OCI-M1 (cell line): ENCODE measurements at places on chromosomes 1 and 21.

- no peak for DNase-seq
These were observed 1.4 kb downstream of the NCF2 start for GRCh38 chr1:183588827-183589226.

GRCh38 chr1:209772126-209772525 is 12.2 kb downstream of the C1orf74 start:
- DNase-seq: no peak

- DNase-seq: no peak
These were observed 102.0 kb upstream of the RUNX3 start for GRCh38 chr1:25031966-25032667.

GRCh38 chr1:175399795-175400194 is 207.2 kb upstream of the KIAA0040 start:
- DNase-seq: no peak

- no peak for DNase-seq
These were observed 30.1 kb downstream of the CDCA8 start for GRCh38 chr1:37722181-37723071.

- DNase-seq: peak; percentile 15
These were observed 72.4 kb downstream of the FH start for GRCh38 chr1:241447031-241447644.

DNA sequence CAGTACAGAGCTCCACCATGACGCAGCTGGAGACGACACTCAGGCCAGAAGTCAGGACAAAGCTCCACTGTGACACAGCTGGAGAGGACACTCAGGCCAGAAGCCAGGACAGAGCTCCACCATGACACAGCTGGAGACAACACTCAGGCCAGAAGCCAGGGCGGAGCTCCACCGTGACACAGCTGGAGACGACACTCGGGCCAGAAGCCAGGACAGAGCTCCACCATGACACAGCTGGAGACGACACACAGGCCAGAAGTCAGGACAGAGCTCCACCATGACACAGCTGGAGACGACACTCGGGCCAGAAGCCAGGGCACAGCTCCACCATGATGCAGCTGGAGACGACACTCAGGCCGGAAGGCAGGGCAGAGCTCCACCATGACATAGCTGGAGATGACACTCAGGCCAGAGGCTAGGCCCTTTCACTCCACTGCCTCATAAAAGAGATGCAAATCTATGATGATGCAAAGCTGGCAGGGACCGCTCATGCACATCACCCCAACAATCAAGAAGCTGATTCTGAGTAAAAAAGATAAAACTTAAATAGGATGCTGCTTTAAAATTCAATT is 13.6 kb upstream of the OR2B11 start:
- no peak for DNase-seq

- no peak for DNase-seq
These were observed 47.3 kb downstream of the GPR161 start for GRCh38 chr1:168089326-168089978.

DNA sequence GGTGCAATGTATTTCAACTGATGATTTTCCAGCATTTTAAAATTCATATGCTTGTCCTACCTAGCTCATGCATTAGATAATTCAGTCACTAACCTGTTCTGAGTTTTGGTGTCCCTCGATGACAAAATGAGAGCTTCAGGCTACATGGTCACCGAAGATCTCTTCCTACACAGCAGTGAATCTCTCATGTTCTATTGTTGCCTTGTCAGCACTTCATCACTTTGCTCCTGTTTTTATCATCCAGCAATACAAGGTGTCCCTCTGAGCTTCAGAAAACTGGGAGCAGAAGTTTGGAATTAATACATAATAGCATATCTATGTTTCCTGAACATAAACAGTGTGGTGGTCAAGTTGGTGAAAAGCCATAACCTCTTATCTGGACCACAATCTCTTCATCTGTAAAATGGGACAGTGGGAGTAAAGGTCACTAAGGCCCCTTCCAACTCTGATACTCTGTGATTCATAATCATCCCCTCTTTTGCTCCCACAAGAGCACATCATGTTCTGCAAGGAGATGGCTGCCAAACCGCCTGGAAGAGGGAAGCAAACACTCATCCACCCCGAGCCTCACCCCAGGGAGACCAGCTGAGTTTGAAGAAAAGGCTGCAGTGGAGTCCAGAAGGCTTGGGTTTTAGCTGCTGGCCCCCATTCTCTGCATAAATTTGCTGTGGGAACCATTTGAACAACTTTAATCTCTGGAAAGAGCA is 137.9 kb upstream of the F3 start:
- DNase-seq: no peak

DNA sequence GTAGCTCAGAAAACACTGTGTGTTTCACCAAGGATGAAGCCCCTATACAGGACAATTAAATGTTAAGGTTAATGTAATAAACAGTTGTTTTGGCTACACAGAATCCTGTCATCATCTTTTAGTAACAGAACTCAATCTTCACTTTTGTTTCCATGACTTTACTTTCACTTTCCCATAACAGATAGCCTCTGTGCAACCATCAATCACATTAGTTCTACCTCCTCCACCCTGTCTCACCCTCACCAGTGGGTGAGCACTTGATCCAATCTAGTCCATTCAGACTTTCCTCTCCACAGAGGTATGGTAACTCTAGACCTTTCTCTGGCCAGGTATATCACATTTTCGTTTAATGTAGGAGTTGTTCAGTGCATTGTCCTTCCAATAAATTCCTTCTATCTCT is 1018.5 kb downstream of the ADGRL2 start:
- DNase-seq: peak; percentile 55

GRCh38 chr1:230347896-230348295 is 78.2 kb downstream of the PGBD5 start:
- DNase-seq: no peak

DNA sequence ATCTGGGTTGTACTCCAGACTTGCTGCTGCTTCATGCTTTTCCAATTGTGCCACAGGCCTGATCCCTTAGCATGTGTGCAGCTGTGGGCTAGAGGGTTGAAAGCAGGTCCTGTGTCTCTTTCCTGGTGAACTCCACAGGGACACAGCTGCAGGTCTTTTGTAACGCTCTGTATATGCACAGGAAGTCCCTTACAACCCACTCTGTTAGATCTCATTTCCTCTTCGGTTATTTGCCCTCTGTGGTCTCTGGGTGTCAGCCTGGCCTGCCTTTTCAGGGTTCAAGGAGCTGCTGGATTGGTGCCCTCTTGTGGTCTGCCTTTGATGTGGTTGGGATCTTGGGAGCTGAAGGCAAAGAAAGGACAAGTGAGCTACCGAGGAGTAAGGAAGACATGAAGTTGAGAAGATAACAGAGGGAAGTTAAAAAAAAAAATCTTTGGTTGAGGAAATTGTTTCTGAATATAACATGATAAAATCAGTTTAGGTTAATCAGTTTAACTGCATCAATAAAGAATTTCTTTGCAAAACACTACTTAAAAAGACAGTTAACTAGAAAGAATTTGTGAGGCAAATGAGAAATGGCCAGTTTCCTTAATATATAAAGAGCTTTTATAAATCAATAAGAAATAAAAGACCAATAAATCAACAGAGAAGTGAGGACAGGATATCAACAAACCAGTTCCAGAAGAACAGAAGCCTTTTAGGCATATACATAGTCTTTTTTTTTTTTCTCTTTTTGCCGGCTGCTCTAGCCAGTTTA is 44.1 kb downstream of the UCK2 start:
- DNase-seq: peak; percentile 93

DNA sequence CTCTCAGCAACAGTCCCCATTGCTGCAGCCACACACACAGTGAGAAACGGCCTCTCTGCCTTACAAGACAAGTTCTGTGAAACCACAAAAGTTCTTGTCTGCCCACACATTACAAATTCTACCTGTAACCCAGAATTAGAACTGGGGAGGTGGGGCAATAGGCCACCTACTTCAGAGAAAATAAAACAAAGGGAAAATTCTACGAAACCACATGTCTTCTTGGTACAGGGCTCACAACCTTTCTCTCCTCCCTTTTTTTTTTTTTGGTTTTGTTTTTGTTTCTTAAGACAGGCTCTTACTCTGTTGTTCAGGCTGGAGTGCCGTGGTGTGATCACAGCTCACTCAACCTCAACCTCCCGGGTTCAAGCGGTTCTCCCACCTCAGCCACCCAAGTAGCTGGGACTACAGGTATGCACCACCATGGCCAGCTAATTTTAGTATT is 30.2 kb downstream of the LPAR3 start:
- DNase-seq: no peak

DNA sequence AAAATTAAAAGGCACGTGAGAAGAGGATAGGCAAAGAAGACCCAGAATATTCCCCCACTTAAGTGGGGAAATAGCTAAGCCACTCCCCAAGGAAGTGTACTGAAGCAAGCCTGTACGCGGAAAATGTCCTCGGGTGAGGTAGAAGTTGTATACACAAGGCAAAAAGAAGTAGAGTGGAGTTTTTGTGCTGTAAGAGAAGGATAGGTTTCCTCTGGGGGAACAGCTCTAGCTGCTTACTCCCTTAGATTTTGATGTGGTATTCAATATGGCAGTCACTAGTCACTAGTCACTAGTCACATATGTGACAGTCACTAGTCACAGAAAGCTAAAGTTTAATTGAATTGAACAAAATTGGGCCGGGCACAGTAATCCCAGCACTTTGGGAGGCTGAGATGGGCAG is 7.6 kb downstream of the TXNIP start:
- DNase-seq: no peak

DNA sequence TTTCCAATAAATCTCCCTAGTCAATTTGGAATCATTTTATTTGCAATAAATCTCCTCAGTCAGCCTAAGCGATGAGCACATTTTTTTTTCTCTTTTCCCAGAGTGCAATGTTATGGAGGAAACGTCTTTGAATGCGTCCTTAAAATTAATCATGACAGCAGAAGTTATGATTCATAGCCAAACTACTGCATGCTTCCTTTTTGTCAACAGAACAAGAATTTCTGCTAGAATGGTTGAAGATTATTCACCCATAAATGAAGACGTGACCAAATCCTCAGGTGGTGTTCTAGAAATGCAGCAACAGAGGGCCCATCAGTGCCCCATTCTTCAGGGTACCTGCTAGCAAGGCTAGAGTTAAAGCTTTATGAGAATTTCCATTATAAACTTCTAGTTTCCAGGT is 407.9 kb upstream of the PKN2 start:
- DNase-seq: no peak

DNA sequence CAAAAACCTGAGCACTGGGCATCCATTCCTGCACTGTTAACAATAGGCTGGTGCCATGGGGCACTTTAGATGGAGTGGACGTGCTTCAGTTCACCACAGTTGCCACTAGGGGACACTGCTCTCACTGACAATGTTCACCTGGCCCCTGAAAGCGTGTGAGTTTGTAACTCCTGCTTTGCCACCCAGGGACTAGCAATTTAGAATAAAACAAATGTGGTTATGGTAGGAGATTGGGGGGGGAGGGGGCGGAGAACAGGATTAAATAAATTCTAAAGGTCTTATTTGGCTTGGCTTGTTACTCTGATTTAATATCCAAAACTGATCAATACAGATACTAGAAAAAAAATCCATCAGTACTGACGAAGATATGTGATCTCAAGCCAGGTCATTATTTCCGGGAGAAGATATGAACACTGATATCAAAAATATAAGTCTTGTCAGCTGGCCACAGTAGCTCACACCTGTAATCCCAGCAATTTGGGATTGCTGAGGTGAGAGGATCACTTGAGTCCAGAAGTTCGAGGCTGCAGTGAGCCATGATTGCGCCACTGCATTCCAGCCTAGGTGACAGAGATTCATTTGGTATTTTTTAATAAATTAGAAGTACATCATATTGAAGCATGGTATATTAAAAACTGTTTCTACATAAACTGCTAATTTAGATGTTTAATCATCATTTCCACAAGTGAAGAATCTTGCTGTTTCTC is 23.2 kb downstream of the INTS7 start:
- peak; percentile 82 for DNase-seq

DNA sequence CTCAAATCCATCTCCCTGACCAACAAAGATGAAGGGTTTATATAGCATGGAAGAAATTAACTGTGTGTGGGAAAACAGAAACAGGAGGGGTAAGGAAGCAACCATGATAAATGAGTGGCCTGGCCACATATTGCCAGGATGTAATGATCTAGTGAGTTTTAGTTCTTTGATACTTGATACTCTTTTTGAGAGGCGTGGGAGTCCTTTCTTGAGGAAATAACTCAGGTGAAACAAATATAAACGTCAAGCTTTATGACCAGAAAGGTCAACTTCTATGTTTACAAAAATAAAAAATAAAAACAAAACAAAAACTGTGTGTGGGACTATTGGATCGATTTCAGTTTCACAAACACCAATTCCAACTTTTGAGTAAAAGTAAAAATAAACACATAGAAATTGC is 860.8 kb upstream of the B3GALT2 start:
- no peak for DNase-seq

- DNase-seq: no peak
These were observed 339 bp downstream of the PTGS2 start for GRCh38 chr1:186679924-186680244.

- no peak for DNase-seq
These were observed 142.3 kb upstream of the ZC3H12A start for GRCh38 chr1:37332126-37332525.

DNA sequence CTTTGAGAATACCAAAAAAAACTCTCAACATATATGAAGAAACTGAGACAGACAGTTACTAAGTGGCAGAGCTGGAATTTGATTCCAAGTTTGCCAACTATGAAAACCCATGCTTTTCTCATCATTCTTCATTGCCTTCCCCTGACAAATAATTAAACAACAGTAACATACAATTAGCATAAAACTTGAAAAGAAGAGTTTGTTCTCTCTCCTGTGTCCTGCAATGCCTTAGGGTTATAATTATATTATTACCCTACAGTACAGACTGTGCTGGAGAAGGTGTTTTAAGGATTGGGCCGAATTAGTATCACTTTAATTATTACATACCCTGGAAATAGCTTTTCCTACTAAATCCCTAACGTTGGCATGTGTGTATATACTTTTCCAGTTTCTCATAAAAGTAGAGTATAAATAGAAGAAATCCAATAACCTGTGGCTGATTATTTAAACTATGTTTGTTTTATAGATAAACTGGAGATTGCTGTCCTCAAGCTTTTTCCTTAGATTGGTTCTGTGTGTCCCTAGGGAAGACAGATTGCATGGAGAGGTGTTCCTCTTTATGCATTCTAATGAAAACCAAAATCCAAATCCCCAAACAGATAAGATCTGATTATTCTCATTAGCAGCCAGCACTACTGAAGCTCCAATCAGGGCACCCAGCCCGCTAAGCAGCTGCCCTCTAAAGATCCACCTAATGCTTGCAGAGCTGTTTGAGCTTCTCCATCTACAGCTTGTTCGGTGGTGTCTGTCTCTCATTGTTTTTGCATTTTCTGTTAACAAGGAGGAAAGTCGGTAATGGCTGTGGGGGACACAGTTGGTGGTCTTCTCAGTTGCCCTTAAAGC is 156.3 kb downstream of the TM2D1 start:
- no peak for DNase-seq

GRCh38 chr1:158951956-158952355 is 20.6 kb downstream of the PYHIN1 start:
- DNase-seq: no peak

DNA sequence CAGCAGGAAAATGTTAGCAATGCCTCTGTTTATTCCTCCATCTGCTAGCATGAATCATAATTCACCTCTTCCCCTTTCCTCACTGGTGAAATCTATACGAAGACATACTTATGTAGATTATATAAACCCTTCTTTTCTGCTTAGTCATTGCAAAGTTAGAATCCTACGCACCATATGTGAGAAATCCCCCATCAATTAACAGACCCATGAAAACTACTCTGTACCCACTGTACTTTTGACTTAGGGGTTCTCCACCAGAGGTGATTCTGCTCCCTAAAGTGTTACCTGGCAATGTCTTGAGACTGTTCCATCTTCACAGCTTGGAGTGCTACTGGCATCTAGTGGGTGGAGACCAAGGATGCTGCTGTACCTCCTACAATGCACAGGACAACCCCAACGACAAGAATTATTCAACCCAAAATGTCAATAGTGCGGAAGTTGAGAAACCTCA is 49.6 kb upstream of the KCTD3 start:
- peak; percentile 67 for DNase-seq

GRCh38 chr21:28790335-28790734 is 202.3 kb downstream of the LTN1 start:
- peak; percentile 71 for DNase-seq
